ENCODE measurements at places on chromosomes 2 and 18. TPM values are rescaled to one million over a fixed set of nuclear protein-coding genes. Genes with fewer than 3 reads are reported as not detected.

DNA sequence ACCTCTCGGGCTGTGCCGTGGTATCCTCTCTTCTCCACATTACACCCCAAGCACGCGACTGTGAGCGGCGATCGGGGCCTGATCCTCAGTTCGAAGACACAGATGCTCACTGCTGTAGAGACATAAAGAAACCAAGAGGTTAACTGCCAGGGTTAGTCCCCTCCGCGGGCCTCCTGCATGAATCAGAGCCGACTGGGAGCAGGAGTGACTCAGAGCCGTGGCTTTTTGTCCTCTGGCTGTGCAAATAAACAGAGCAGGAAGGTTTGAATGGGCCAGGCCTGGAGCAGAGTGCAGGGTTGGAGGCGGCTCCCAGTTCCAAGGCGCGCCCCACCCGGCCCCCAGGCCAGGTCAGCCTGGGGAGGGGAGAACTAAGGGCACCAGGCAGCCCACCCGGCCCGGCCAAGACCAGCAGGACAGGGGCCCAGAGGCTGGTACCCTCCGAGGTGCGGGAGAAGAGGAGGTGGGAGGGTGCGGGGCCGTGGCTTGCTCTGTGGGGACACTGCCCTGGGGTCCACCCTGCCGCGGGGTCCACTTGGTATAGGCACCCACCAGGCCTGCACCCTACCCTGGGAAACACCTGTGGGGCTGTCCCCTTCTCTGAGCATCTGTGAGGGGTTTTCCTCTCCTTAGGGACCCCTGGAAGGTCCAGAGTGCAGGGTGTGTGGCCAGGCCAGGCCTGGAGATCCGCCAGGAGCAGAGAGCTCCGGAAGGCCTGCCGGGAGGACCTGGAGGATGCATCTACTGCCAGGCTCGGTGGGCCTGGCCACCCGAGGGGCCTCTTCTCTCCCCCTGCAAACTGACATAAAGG lies 16.5 kb downstream of the TWIST2 start:
- no peak for DNase-seq

Gene RALBP1
- 34.0 TPM for total RNA-seq

DNA sequence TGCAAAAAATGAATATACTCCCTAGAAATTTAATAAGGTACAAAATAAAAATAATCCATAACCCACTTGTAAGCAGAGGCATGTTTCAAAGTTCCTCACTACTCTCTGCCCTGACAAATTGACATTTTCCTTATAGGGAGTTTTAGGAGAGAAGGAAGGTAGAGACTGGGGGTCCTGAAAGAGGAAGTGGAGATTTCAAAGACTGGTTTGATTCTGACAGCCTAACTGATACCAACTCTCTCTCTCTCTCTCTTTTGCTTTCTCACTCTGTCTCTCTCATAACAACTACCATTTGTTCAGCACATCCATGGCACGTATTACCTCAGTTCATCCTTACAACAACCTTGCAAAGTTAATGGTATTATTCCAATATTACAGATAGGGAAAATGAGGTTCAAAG lies 18.6 kb downstream of the FZD7 start:
- DNase-seq = no peak

Gene EIF2B4
- 19.2 TPM for total RNA-seq

GRCh38 chr2:37854676-37855282 lies 70.3 kb upstream of the RMDN2 start:
- DNase-seq = no peak

Gene SLC19A3
- 1.2 TPM for total RNA-seq

GRCh38 chr2:210112871-210113270 lies 58.3 kb downstream of the KANSL1L start:
- DNase-seq = no peak

DNA sequence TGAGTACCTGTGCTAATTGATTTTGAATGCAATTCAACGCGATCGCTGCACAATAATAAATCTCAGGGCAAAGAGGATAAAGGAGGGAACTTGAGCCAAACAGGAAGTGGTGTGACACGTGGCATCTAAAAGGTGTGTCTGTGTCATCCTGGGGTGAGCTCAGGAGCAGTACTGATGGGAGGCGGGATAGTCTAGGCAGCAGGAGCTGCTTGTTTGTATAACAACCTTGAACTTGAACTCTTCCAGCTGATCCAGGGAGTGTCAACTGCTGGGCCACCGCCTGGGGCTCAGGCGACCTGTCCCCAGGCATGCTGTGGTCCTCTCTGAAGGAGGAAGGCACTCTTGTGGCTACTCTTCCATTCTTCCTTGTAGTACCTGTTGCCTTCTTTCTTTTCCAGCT lies 61.2 kb downstream of the BOD1L2 start:
- no peak for DNase-seq

DNA sequence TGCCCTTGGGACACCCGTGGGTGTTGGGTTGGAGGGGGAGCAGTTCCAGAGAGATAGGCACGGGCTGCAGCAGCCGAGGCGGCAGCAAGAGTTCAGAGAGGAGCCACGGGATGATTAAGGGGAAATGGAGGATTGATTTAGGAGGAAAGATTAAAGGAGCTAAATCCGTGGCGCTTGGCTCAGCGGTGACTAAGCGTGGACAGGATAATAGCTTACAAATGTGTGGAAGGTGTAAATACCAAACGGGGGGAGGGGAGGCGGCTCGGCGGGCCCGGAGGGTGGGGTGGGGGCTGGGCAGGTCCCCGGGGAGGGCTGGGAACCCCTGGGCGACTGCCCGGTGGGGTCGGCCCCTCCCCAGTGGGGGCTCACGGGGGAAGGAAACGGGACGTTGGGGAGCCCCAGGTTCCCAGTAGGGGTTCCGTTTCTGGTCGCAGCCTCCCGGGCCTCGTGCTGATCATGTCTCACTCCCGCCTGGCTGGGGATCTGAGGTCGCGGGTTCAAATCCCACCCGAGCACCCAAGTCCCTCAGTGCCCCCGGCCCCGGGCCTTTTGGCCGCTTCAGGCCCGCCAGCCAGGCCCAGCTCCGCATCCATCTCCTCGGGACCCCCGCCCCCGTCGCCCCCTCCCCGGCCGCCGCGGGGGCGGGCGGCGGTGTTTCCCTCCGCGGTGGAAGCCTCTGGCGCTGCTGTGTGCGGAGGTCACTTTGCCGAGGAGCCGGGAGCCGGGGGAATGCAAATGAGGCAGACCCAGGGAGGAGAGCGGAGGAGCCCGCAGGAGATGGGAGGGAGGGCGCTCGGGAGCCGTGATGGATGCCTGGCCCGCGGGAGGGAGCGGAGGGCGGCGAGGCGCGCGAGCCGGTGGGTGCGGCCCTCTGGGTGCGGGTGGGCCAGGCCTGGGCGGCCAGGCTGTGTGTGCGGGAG lies 8.1 kb downstream of the ASIC4 start:
- DNase-seq = no peak

Gene RFX8
- 0.47 TPM for total RNA-seq

- no peak for DNase-seq
Observed at GRCh38 chr2:8753609-8754008, 71.8 kb downstream of the ID2 start.

Gene HOXD12
- not detected for total RNA-seq

DNA sequence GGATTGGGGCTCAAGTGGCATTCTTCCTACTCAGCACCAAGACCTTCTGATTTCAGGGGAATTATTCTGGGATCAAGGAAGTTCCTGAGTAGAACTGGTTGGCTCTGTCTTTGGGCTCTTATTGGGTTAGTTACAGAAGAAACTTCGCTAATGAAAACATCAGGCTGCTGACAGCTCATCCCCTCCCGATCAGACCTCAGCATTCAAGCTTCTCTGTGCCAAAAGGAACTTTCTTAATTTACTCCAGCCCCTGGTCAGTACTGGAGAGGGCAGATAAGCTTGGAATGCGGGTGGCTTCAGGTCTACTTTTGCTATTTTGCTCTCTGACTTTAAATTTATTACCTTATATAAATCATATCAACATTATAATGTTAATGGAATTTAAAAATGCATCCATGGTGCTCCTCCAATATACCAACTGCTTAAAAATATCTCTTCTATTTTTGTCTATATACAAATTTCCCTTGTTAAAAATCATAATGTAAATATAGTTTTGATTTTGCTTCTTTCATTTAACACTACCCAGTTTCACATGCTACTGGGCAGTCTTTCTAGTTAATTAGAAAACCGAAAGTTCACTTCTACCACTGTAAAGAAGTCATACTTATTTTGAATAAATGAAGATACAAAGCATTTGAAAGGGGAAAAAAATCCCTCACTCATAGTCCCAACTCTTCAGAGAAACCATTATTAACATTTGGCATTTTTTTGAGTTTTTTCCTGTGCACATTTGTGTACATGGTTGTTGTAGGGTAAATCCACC lies 34.4 kb downstream of the PCARE start:
- no peak for DNase-seq

DNA sequence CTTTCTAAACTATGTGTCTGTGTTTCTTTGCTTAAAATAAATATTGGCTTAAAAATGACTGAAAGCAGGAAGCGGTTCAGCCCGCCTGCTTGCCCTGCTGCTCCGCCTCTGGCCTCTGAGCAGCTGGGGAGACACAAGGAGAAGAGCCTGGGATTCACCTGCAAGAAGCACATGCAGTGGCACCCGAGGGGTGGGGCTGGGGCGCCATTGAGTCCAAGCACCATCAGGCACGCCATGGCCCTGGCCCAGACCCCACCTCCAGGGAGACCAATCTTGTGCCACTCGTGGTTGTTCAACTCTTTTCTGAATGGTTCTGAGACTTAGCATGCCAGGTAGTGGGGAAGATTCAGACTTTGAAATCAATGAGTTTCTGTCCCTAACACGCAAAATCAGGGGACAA lies 495.5 kb upstream of the MYT1L start:
- no peak for DNase-seq

- DNase-seq = no peak
Observed at GRCh38 chr2:48343571-48344440, 186.1 kb upstream of the STON1 start.

GRCh38 chr2:130319536-130319935 lies 23.2 kb upstream of the IMP4 start:
- no peak for DNase-seq

DNA sequence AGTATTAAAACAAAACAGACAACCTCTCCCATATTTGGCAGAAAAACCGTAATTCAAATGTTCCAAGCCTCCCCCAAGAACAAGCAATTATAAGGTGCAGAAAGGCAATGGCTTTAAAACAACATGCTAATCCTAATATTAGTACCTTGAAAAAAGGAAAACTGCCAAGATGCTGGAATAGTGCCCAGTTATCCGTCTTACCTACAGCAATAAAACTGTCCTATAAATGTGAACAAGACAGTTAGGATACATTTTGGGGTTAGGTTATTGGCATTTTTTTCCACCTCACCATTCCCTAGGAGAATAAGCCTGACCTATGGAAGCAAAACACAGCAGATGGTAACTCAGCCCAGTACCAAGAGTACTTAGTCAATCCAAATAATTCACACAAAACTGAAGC lies 83.2 kb downstream of the TCF4 start:
- no peak for DNase-seq

DNA sequence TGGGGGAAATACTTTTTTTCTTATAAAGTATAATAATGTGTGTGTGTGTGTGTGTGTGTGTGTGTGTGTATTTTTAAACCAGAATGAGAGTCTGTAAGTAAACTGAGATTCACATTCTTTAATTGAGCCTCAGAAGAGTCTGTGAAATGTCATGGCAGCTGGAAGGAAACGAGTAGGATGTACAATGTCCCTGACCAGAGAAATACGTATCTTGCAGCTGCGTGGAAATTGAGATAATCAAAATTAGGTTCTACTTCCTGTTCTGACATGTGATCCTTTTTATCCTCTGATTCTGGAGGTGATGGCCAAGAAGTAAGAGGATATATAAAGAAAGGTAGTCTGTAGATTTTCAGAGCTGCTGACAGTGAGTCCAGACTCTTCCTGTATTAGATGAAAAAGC lies 50.0 kb downstream of the SH3RF3 start:
- no peak for DNase-seq

- DNase-seq = no peak
Observed at GRCh38 chr2:232434563-232435374, 21.2 kb upstream of the ALPI start.

- no peak for DNase-seq
Observed at GRCh38 chr18:30970196-30970816, 72.2 kb downstream of the DSC3 start.

GRCh38 chr2:25532521-25532920 lies 140.9 kb downstream of the DTNB start:
- no peak for DNase-seq

DNA sequence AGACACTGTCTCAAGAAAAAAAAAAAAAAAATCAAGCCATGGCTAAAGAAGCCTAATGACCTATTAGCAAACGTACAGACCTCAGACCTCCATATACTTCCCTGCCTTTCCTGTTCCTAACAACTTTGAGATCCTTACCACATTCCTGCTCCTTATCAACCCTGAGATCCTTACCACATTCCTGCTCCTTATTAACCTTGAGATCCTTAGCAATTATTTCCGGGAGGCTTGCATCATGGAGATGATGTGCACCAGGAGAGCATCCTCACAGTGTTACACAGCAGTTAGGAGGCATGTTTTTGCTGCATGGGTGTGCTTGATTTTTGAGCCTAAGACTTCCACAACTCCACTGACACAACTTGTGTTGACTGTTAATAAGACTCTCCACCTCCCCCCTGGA lies 54.6 kb upstream of the RASGRP3 start:
- no peak for DNase-seq

Gene LAMA1
- total RNA-seq = 15.1 TPM

Gene EFHD1
- total RNA-seq = 1.1 TPM

GRCh38 chr2:9741110-9741509 lies 102.2 kb upstream of the TAF1B start:
- DNase-seq = no peak

DNA sequence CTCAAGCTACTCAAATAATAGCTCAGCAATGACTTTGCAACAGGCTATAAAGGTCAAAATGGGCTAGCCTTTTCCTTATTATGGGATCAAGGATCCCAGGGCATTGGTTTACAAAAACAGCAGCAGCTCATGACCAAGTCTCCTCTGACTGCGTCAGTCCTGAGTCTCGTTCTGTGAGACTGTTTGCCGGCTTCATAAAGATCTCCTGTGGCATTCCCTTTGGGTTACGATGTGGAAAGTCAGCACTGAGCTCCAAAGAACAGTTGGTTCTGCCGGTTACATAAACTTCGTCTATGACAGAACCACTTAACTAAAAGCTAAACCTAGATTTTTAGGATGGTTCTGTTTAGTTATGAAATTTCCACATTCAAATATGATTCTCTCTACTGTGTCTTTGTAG lies 674.9 kb downstream of the ZEB2 start:
- DNase-seq = no peak

Gene BCL11A
- total RNA-seq = 128 TPM

Gene MFSD2B
- not detected for total RNA-seq

- no peak for DNase-seq
Observed at GRCh38 chr2:43541165-43541564, 54.7 kb downstream of the THADA start.

- no peak for DNase-seq
Observed at GRCh38 chr2:238894226-238894949, 46.5 kb downstream of the TWIST2 start.

DNA sequence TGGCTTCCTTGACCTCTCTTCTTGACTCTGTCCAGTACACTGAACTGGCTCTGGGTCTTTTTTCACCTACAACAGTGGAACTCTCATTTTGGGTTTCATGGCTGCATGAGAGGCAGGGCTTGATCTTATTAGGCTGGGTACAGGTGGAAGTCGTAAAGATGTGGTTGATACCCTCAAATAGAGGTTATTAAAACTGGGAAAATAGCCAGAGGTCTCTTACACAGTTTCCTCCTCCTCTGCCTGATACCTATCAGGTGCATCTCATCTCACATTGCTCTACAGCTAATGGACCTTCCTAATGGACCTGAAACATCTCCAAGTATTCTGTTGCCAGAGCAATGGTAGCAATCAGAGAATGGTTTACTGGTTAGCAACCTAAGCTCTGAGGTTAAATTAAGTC lies 231.8 kb downstream of the ETAA1 start:
- no peak for DNase-seq

Gene KCNG2
- 0.31 TPM for total RNA-seq

Gene HOXD9
- not detected for total RNA-seq

Measured in occipital lobe (tissue), 3 donors.